Activated CD4-positive, alpha-beta T cell treated with anti-CD3 and anti-CD28 coated beads, Interleukin-2, amount 10 ng/mL, durations not matched to agents 24 days and 14 days (primary cell): ENCODE measurements at places on chromosomes 4 and X.
A peak's percentile ranks its signal among the peaks of the same experiment; 100 is the strongest.

DNA sequence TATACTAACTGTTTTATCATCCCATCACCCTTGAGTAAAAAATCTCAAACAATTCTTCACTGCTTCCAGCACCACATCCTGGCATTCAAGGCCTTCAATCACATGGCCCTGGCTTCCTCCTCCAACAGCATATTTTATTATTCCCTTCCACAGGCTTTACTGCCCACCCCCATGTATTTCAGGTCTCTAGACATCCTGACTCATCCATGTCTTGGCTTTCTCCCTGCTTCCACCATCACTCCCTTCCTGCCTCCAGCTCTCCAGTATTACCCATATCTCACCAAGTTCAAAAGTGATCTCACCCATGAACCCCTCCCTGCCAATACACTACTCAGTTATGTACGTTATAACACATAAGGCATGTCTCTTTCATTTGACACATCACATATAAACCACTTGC, 34.7 kb upstream of the PLAC1 start:
- DNase-seq, result no peak

DNA sequence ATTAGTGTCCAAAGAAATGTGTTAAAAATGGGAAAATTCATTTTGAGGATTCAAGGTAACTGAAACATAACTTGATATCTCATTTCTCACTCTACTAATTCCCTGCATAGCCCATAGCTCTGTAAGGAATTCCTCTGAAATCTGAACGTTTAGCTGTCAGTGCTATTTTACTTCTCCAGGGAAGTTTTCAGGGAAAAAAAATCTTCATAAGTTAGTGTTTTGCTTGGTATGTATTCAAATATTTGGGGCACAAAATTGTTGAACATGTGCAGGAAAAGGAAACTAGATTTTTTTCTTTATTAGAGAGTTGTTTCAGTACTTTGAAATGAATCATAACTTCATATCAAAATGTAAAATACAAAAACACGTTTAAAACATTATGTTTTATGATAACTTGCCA, 891.4 kb downstream of the CENPC start:
- DNase-seq, result no peak

DNA sequence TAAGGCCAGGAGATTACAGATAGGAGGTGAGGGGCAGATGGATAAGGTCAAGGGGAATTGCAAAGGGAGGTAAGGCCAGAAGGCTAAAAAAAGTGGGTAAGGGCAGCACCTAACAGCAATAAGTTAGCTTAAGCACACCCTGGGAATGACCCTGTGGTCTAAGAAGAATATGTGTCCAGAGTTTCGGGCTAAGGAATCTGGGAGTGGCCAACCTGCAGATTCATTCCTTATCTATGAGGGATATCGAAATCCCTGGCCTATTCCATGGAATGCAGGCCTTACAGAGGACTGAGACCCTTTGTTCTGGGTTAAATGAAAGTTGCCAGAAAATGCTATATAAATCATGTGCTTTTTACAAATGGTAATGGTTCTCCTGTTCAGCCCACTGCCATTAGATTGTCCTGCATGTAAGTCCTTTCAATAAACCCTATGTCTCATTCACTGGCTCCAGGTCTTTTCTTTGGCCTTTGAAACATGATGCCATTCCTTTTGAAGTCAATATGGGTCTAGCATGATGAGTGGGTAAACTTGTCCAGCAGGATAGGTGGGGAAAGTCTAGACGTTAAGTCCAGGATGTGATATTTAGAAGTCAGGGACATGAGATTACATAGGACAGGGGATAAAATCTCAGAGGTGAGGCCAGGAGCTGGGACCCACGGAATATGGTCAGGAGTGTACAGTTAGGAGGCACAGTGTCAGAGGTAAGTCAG, 226.2 kb downstream of the TACR3 start:
- peak; percentile 44 for DNase-seq

DNA sequence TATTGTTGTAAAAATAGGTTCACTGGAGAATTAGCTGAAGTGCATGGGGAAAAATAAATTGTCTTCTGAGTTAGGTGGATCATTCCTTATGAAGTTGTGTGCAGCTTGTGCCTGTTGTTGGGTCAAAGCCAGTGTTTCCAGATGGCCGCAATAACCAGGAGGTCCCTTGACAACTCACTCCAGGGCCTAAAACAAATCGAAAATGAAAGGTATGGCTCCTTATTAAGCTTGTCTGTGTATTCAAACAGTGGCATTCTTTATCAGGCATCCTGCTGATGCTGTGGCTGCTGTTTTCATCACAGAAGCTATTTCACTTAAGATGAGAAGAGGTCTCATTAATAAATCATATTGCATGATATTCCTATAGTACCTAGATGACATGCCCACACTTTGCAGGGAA, 80.2 kb downstream of the GRIA2 start:
- no peak for DNase-seq

DNA sequence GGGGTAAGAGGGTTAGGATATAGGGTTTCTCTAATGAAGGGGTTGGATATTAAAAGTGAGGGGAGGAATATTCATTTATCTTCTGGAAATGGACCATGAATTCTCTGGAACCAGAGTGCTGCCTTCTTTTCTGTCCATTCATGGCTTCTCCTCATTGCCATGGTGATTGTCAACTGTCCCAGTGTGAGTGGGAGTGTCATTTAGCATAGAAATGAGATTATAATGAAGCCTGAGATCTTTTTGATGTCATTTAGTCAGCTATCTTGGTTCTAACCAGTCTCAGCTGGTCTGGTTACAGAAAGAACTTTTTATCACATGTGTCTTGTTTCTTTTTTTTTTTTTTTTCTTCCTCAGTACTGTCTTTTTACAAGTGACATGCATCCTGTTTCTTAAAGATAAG, 497.3 kb upstream of the PITX2 start:
- no peak for DNase-seq

DNA sequence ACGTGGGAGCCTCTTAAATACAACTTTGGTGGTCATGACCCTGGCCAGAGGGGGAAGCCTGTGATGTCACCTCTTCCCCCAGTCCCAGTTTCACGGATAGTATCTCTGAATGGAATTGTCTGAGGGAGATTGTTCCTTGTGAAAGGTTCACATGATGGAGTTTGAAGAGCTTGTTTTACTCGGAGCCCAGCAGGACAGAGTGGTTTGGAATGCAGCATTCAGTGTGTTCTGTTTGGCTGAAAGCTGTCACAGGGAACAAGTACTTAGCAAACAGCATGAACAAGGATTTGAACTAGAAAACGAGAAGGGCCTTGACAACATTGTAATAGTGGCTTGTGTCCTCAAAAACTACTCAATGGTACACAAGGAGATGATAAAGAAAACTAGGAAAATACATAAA, 133.9 kb upstream of the CXorf66 start:
- DNase-seq, result no peak

DNA sequence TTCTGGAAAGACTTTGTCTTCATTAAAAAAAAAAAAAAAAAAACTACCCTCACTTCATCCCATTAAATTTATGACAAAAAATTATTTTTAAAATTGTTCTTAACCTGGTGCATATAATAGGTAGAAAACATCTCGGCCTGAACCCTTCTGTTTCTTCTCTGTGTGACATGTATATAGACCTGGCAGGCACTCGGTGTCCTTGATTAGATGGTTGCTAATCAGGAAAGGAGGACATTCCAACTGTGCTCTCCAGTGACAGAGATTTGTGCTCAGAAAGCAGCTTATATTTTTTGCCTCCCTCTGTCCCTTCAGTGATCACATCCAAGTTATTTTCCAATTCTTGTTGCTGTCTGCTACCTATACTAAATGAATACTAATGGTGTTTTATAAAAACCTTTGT, 355.6 kb downstream of the CBLL2 start:
- no peak for DNase-seq

DNA sequence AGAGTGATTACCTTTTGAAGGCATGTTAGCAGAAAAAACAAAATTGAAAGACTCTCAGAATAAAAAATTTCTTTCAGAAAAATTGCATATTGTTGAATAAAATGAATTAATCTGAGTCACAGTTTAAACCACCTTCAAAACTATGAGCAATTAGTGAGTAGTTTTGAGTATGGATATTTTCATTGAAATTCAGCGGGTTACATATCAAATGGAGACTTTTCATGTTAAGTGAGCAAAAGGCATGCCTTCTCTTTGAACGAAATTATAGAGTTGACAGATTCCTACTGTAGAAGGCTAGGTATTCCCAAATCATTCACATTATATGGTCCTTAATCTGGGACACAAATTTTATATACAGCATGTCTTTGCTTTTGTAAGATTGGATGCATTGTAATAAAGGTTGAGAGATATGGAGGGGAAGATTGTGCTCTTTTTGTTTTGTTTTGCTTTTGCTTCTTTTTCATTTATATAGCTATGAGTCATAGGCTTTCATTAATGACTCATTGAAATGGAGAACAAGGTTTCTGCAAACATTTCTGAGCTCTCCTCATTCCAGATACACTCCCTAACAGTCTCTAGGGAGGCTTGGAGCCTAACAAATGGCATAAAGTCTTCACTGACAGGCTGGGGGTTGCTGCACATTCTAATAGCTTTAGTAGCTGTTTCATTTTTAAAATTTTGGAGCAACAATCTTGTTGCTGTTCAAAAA, 21.6 kb downstream of the PCDH18 start:
- no peak for DNase-seq

GRCh38 chr4:37475087-37475486, 211.1 kb downstream of the RELL1 start:
- DNase-seq, result no peak

- peak; percentile 80 for DNase-seq
Observed at GRCh38 chrX:41085878-41086626, 807 bp downstream of the USP9X start.

- peak; percentile 72 for DNase-seq
Observed at GRCh38 chrX:154827194-154828015, 7.1 kb downstream of the SMIM9 start.

GRCh38 chrX:11967986-11968869, 170.0 kb upstream of the FRMPD4 start:
- no peak for DNase-seq

GRCh38 chr4:114561590-114561989, 37.0 kb upstream of the UGT8 start:
- DNase-seq, result no peak

DNA sequence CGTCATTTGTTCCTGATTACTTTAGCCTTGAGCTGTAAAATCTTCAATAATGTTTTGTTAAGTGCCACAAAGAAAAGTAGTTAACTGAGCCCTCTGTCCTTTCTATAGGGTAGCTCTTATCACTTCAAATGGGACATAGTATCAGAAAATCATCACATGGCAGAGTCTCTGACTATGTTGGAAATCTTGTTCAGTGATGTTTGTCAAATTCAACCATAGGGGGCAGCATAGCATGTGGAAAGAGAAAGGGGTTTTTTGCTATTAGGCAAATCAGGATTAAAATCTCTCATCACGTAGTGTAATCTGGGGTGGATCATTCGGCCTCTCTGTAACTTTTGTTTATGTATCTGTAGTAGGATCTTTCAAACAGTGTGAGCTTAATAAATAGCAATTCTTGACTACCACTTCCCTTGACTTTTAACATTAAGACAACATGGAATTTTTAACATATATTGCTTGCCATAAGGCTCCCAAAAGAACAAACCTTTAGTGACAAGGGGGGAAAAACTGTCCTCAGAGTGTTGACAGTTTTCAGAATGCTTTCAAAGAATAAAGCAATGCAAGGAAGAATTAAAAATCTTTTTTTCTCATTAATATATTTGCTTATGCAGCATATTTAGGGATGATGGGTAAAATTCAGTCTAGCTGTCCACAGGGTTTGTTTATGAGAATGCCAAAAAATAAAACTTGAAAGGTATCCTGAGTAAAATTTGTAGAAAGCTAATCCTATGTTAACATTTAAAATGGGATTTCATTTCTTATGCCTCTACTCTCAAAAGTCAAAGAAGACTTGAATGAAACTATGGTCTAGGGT, 127.2 kb downstream of the FBXW7 start:
- peak; percentile 73 for DNase-seq

DNA sequence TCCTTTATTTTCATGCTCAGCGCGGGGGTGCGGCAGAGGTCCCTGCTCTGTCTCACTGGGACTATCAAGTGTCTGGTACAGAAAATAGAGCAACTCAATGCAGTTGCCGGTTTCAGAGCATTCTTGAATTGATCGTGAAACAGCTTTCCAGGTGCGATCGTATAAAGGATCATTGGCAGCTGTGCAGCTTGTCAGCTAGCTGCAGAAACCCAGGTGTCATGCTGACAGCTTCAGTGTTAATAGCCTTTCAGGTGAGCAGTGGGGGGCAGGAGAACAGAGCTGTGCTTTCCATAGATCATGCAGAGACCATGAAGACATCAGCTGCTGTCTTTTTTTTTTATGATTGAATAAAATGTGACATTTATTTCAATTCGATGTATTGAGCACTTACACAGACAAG, 583.9 kb downstream of the NLGN4X start:
- DNase-seq, result no peak

GRCh38 chrX:86002076-86002896, 45.1 kb downstream of the CHM start:
- DNase-seq, result peak; percentile 70

DNA sequence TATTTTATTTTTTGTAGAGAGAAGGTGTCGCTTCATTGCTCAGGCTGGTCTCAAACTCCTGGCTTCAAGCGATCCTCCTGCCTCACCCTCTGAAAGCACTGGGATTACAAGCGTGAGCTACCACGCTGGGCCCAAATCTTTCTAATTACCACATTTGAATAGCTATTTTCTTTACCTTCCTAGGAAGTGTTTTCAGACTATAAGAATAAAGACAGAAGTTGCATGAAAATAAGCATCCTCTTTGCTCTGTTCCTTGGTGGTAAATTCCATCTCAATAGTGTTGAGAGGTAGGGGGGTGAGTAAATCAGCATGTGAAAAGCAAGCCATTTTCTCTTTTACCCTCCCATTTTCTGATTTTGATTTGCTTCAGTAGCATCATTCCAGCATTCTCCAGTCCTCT, 122.4 kb downstream of the LARP7 start:
- no peak for DNase-seq

GRCh38 chrX:115690511-115691216, 129.7 kb downstream of the PLS3 start:
- peak; percentile 74 for DNase-seq

DNA sequence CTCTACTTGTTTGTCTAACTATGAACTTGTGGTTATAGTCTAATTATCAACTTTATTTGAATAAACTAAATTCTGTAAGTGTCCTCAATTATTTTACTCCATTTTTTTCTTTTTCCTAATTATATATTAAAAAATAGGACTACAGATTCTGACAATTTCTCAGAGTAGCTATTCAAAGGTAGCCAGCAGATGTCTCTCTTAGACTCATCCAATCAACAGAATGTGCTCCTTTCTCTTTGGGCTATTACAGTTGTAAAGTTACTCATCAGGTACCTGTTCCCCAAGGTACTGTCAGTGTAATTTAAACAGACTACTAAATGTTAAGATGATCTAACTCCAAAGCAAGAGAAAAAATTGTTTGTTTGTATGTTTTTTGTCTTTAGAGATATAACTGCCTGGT, 248.6 kb downstream of the PCDH18 start:
- no peak for DNase-seq

DNA sequence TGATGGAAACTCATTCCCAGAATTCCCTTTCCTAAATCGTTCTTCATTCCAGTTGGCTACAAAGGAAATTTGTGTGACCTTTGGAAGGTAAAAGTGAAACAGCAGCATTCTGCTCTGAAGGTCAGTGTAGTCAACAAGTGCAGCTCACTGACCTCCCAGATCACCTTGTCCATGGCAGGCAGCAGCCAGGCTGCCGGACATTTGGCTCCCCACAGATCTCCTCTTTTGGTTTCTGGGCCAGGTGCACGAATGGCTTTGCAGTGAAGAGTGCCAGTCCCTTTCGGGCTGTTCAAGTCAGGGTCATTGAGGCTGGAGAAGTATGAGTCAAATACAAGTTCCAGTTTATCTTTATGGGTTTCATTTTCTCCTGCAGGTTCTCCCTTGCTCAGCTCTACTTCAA, 14.3 kb downstream of the GPRIN3 start:
- peak; percentile 74 for DNase-seq
